Fibroblast of skin of right biceps (primary cell): ENCODE measurements at places on chromosomes 4 and X.

DNA sequence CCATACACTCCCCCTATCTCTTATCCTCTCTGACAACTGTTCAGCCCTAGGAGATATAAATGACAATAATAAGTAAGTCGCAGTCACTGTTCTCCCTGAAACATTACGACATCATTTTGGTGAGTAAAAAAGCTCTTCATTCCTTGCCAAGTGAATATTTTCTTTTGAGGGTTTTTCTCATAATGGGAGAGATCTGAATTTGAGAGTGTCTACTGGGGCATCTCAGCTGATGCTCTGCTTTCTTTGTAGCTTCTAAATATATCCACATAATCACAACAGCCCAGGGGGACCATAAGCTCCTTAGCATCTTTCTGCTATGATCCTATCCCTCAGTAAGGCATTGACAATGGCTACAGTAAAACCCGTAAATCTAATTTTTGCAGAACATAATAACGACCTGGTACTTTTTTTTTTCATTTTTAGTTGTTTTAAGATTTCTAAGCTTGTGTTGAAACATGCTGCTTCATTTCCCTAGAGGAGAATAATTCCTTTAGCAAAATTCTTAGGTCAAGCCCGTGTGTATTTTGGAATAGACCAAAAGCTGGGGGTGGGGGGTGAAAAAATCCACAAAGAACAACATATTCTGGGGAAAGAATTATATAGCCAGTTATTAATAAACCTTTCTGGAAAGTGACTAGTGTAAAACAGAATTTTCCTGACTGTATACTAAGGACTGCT lies 78.1 kb upstream of the GPM6B start:
- DNase-seq: peak; percentile 75

DNA sequence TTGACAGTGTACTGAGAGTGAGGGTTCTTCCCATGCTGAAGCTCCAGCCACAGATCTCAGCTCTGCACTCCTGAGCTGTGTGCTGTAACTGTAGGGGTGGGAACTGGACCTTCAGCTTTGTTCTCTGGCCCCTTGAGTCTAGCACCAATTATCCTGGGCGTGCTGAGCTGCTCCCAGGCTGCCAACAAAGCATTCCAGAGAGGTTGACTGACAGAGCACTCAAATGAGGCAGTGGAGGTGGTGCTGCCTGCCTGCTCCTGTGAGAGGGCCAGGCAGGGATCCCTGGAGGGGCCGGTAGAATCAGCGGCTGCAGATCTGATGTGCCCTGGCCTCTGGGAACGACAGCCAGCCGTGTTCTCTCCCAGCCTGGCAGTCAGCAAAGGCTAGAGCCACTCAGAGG lies 375.7 kb upstream of the AADAT start:
- DNase-seq: no peak

- no peak for DNase-seq
Observed at GRCh38 chr4:83089410-83090157, 24.9 kb downstream of the PLAC8 start.

DNA sequence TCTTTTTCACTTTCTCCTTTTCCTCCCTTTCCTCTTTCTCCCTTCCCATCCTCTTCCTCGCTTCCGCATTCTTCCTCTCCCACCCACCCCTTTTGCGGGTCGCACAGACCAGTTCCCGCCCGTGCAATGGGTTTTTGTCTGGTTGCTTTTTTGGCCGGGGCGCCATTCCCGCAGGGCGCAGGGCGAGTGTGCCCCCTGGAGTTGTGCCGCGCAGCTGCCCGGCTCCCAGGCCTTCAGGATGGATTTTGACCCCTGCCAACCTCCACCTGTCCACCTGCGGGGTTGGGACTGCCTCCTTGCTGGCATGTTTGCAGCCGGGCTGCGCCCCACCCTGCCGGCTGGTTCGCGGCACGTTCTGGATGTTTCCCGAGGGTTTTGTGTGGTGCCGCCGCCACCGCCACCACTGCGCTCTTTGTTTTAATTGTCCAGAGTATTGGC lies 578 bp upstream of the SEL1L3 start:
- no peak for DNase-seq

- DNase-seq: no peak
Observed at GRCh38 chr4:140242357-140243277, 88.6 kb upstream of the MAML3 start.

DNA sequence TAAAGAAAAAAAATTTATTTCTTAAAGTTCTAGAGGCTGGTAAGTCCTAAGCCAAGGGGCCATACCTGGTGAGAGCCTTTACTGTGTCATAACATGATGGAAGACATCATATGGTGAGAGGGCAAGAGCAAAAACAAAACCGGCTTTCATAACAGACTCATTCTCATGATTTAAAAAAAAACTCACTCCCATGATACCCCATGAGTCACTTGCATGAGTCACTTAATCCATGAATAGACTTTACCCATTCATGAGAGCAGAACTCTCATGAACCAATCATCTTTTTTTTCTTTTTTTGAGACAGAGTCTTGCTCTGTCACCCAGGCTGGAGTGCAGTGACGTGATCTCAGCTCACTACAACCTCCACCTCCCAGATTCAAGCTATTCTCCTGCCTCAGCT lies 369.7 kb upstream of the DIAPH2 start:
- DNase-seq: peak; percentile 10

GRCh38 chrX:115362334-115363095 lies 73.0 kb downstream of the LUZP4 start:
- peak; percentile 55 for DNase-seq

DNA sequence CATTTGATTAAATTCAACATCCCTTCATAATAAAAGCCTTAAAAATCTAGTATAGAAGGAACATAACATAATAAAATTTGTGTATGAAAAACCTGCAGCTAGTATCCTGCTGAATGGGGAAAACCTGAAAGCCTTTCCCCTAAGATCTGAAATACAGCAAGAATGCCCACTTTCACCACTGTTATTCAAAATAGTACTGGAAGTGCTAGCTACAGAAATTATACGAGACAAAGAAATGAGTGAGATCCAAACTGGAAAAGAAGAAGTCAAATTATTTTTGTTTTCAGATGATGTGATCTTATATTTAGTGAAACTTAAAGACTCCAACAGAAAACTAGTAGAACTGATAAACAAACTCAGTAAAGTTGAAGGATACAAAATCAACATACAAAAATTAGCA lies 152.9 kb downstream of the RTL3 start:
- no peak for DNase-seq

DNA sequence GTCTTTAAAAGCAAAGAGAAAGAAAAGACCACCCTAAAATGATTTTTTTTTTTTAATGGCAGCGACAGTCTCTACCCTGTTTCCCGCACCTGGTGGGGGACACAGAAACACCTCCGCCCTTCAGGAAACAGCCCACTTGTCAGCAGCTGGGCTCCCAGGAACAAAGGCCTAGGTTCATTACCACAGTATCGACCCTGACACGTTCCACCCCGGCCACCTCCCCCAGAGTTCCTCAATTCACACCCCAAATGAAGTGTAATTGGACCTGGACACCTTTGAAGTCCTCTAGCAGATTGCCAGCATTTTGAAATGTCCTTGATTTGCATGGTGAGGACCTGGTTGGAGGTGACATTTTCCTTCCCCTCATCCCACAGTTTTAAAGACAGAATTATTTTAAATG lies 175.0 kb upstream of the BCOR start:
- no peak for DNase-seq

- no peak for DNase-seq
Observed at GRCh38 chr4:1584498-1584897, 99.6 kb downstream of the FAM53A start.

GRCh38 chrX:31819455-31819854 lies 747.6 kb upstream of the FTHL17 start:
- DNase-seq: no peak

- DNase-seq: no peak
Observed at GRCh38 chrX:9542761-9543111, 77.9 kb downstream of the TBL1X start.
